ENCODE measurements at places on chromosomes 11 and 22. TPM values are rescaled to one million over a fixed set of nuclear protein-coding genes. Genes with fewer than 3 reads are reported as not detected.

- H3K27me3 ChIP-seq = no peaks in the 10 kb centered on the region
- DNase-seq = no peak
- H3K27ac ChIP-seq = no peak overlapping the region
- peaks cover 7% of the 10 kb centered on the region for H3K4me1 ChIP-seq
These were observed 16.1 kb downstream of the RRAS2 start for GRCh38 chr11:14342906-14343305.

DNA sequence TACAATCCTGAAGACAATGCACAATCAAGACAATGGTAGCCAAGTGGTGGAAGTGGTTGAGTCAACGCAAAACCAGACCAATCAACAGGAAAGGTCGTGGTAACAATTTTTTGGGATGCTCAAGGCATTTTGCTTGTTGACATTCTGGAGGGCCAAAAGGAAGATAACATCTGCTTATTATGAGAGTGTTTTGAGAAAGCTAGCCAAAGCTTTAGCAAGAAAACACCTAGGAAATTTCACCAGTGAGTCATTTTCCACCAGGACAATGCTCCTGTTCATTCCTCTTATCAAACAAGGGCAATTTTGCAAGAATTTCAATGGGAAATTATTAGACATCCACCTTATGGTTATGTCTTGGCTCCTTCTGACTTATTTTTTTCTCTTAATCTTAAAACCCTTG is 1932.2 kb upstream of the RAG2 start:
- H3K36me3 ChIP-seq = no peaks in the 10 kb centered on the region
- H3K27ac ChIP-seq = no peak overlapping the region
- H3K27me3 ChIP-seq = no peaks in the 10 kb centered on the region
- H3K4me3 ChIP-seq = no peak overlapping the region
- no peaks in the 10 kb centered on the region for H3K4me1 ChIP-seq

- H3K4me3 ChIP-seq = no peak overlapping the region
- no peaks in the 10 kb centered on the region for H3K36me3 ChIP-seq
- H3K27me3 ChIP-seq = no peaks in the 10 kb centered on the region
- no peak overlapping the region for H3K27ac ChIP-seq
- no peaks in the 10 kb centered on the region for H3K4me1 ChIP-seq
These were observed 460.0 kb downstream of the BUD13 start for GRCh38 chr11:116312570-116313391.

DNA sequence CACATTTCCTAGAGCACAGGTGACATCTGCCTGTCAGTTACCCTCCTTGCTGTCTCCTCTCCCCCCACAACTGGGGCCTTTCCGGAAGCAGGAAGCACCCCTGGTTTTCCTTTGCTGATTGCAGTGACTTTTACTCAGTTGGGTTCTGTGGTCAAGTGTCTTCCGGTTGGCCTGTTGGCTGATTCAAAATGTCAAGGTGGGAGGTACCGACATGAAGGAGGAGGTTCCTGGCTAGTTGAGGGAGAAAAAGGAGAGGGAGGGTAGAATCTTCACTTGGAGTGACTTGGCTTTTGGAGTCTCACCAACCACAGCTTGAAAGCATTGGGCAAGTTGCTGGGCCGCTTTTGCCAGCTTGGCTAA is 9.3 kb upstream of the ADAMTS15 start:
- no peaks in the 10 kb centered on the region for H3K27me3 ChIP-seq
- peaks cover 20% of the 10 kb centered on the region for H3K4me1 ChIP-seq
- H3K4me3 ChIP-seq = no peak overlapping the region

DNA sequence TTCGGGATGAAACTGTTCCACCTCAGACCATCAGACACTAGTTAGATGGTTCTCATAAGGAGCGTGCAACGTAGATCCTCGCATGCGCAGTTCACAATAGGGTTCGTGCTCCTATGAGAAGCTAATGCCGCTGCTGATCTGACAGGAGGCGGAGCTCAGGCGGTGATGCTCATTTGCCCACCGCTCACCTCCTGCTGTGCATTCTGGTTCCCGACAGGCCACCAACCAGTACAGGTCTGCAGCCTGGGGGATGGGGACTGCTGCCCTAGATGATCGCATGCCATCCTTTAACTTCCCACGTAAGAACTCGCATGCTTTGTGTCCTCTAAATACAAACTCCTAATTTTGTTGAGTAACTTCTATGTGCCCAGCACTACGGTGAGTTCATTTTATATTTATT is 62.6 kb downstream of the EFCAB6 start:
- no peaks in the 10 kb centered on the region for H3K36me3 ChIP-seq
- H3K27me3 ChIP-seq = peaks cover 3% of the 10 kb centered on the region
- H3K4me3 ChIP-seq = no peak overlapping the region
- no peak overlapping the region for H3K27ac ChIP-seq

GRCh38 chr11:91717169-91717568 is 507.4 kb upstream of the FAT3 start:
- no peak overlapping the region for H3K27ac ChIP-seq
- no peaks in the 10 kb centered on the region for H3K36me3 ChIP-seq
- DNase-seq = no peak
- H3K27me3 ChIP-seq = no peaks in the 10 kb centered on the region

DNA sequence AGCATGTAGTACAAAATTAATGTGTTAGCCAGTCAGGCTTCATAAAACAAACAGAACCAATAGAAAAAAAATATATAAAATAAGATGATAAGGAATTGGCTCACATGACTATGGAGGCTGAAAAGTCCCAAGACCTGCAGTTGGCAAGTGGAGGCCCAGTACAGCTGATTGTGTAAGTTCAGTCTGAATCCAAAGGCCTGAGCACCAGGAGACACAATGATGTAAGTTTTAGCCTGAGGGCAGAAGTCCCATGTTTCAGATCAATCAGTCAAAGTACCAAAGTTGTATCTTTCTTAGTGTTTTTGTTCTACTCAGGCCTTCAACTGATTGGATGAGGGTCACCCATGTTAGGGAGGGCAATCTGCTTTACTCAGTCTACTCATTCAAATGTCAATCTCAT is 14.3 kb upstream of the OR10D3 start:
- no peak for DNase-seq
- H3K27me3 ChIP-seq = no peaks in the 10 kb centered on the region
- H3K4me1 ChIP-seq = no peaks in the 10 kb centered on the region
- H3K27ac ChIP-seq = no peak overlapping the region

DNA sequence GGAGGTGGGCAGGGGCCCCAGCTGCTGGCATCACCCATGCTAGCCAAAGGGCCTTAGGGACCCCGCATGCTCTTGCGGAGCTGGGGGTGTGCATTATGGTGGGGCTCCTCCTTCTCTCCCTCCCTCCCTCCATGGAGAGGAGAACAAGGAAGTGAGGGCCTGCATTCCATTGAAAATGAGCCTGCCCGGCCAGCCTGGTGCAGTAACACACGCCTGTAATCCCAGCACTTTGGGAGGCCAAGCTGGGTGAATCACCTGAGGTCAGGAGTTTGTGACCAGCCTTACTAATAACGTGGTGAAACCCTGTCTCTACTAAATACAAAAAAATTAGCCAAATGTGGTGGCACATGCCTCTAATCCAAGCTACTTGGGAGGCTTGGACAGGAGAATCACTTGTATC is 22.4 kb downstream of the SNAP29 start:
- H3K4me3 ChIP-seq = no peak overlapping the region
- no peaks in the 10 kb centered on the region for H3K27me3 ChIP-seq
- peaks cover 21% of the 10 kb centered on the region for H3K36me3 ChIP-seq
- no peak for DNase-seq
- no peaks in the 10 kb centered on the region for H3K4me1 ChIP-seq

DNA sequence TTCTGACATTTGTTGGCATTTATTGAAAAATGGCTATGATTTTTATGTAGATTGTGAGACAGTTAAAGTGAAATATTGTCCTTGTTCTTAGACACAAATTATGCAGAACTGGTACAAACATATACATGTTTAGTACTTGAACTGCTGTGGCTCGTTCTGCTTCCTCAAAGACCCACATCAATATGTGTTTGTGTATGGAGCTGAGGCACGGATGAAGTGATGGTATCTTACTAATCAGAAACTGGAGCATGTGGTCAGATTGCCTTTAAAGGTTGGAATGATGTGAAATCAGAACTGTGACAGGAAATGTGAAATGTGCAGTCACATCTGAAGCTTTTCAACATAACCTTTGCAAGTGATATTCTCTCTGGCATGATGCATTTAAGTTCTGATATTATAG is 130.4 kb downstream of the NAV2 start:
- peaks cover 20% of the 10 kb centered on the region for H3K4me1 ChIP-seq
- no peaks in the 10 kb centered on the region for H3K27me3 ChIP-seq
- no peak overlapping the region for H3K4me3 ChIP-seq

- no peaks in the 10 kb centered on the region for H3K4me1 ChIP-seq
- H3K4me3 ChIP-seq = no peak overlapping the region
- peak; percentile 84 for DNase-seq
- no peaks in the 10 kb centered on the region for H3K36me3 ChIP-seq
- H3K27me3 ChIP-seq = no peaks in the 10 kb centered on the region
These were observed 1086.8 kb downstream of the BRD1 start for GRCh38 chr22:48740731-48741405.

- H3K27ac ChIP-seq = no peak overlapping the region
- no peaks in the 10 kb centered on the region for H3K36me3 ChIP-seq
- H3K4me3 ChIP-seq = no peak overlapping the region
- peaks cover 14% of the 10 kb centered on the region for H3K4me1 ChIP-seq
- DNase-seq = no peak
- H3K27me3 ChIP-seq = no peaks in the 10 kb centered on the region
These were observed 90.0 kb downstream of the CCDC81 start for GRCh38 chr11:86464509-86465221.

DNA sequence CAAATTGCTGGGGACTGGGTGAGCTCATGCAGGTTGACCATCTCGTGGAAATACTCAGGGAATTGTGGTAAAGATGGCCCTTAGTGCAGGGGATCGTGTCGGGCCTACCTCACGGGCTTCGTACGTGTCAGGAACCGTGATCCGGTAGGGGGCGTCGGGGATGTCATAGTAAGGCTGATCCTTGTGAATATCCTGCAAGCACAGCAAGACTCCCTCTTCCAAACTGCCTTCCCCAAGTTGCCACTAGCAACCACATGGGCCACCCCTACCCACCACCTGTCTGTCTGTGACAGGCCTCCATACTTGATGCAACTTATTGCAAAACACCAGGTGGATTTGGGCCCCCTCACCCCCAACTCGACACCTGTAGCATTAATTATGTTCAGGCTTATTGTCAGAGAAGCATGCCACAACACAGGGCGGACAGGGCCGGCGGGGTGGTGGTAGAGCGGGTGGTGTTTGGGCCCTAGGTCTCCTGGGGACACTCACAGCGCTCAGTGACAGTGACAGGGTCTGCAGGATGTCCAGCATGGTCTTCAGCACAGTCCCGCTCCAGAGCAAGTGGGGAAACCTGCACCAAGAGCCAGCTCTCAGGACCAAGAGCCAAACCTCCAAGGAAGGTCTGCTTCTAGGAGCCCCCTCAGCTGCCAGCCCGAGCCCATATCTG is 22.6 kb upstream of the SERPIND1 start:
- H3K36me3 ChIP-seq = peaks cover 34% of the 10 kb centered on the region
- H3K4me1 ChIP-seq = peaks cover 19% of the 10 kb centered on the region
- peak; percentile 15 for DNase-seq

DNA sequence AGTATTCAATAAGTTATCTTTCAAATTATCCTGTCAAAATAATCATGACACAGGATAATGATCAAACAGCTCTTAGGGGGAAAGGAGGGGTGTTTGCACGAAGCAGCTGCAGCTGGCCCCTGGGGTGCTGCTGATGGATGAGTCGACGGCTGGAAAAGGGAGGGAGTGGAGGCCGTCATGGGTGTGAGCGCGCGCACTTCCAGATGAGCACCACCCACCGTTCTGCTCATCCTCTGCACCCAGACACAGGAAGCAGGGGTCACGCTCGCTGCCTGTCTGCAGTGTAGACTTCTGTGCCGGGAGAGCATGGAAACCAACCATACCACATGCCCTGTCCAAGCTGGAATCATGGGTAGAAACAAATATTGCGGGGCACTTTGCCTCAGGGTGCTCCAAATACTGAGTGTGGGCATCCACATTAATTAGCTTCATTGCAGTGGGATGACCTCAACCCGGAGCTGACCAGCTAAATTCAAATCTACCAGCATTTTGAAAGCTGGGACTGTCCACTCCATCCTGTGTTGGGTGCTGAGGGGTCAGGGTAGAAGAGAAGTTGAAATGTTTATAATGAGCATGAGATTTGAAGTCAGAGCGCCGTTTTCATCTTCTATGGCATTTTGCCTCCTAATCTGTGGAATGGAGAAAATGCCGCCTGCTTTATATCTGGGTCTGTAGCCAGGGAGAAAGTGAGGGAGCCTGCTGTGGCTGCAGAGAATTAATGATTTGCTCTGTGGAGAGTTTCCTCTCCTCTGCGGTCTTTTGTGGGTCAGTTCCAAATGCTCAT is 802.4 kb downstream of the TBC1D22A start:
- no peak for DNase-seq
- no peak overlapping the region for H3K27ac ChIP-seq
- H3K36me3 ChIP-seq = no peaks in the 10 kb centered on the region

- no peak overlapping the region for H3K27ac ChIP-seq
- DNase-seq = peak; percentile 71
- no peaks in the 10 kb centered on the region for H3K36me3 ChIP-seq
- no peaks in the 10 kb centered on the region for H3K27me3 ChIP-seq
- H3K4me3 ChIP-seq = no peak overlapping the region
- H3K4me1 ChIP-seq = no peaks in the 10 kb centered on the region
These were observed 1106.8 kb downstream of the BRD1 start for GRCh38 chr22:48720662-48721394.

GRCh38 chr11:123696183-123696582 is 41.8 kb upstream of the SCN3B start:
- no peaks in the 10 kb centered on the region for H3K4me1 ChIP-seq
- peaks cover 21% of the 10 kb centered on the region for H3K27me3 ChIP-seq
- H3K36me3 ChIP-seq = no peaks in the 10 kb centered on the region

DNA sequence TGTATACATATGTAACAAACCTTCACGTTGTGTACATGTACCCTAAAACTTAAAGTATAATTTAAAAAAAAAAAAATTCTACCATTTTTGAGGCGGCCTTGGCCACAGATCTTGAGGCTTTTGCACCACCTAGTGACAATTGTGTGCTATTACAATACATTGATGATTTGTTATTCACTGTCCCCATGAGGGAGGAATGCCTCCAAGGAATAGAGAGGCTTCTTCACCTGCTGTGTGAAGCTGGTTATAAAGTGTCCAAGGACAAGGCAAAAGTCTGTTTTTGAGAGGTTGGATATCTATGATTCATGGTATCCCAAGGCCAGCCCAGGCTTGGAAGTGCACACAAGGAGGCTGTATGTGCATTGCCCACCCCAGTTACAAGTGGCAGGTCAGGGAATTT is 30.7 kb downstream of the SLC22A25 start:
- no peaks in the 10 kb centered on the region for H3K27me3 ChIP-seq
- H3K4me1 ChIP-seq = no peaks in the 10 kb centered on the region
- no peaks in the 10 kb centered on the region for H3K36me3 ChIP-seq
- no peak overlapping the region for H3K27ac ChIP-seq
- DNase-seq = peak; percentile 48

- no peaks in the 10 kb centered on the region for H3K27me3 ChIP-seq
- peaks cover 84% of the 10 kb centered on the region for H3K36me3 ChIP-seq
- no peaks in the 10 kb centered on the region for H3K4me1 ChIP-seq
- DNase-seq = no peak
These were observed 18.0 kb downstream of the ST13 start for GRCh38 chr22:40838486-40838885.

GRCh38 chr11:78851878-78852586 is 277.4 kb upstream of the NARS2 start:
- no peaks in the 10 kb centered on the region for H3K27me3 ChIP-seq
- H3K4me3 ChIP-seq = no peak overlapping the region
- no peak for DNase-seq
- H3K4me1 ChIP-seq = no peaks in the 10 kb centered on the region
- H3K36me3 ChIP-seq = no peaks in the 10 kb centered on the region

- no peak overlapping the region for H3K27ac ChIP-seq
- H3K4me3 ChIP-seq = no peak overlapping the region
- H3K36me3 ChIP-seq = peaks cover 14% of the 10 kb centered on the region
- H3K4me1 ChIP-seq = no peaks in the 10 kb centered on the region
- no peak for DNase-seq
These were observed 38.0 kb downstream of the TOLLIP start for GRCh38 chr11:1271406-1271805.

TUBA8 gene
- 0.36 TPM for total RNA-seq

OR5B21 gene
- not detected for total RNA-seq

SCGB1C1 gene
- not detected for total RNA-seq

KDM4D gene
- total RNA-seq = 0.88 TPM

EI24 gene
- total RNA-seq = 76.0 TPM

OR5P2 gene
- not detected for total RNA-seq

Data from osteoblast (primary cell).